Left forelimb (tissue), 1 donor: ENCODE measurements at places on chromosomes 13 and 19.

GRCh38 chr13:101706651-101707050 is 254.2 kb downstream of the ITGBL1 start:
- DNase-seq = no peak

DNA sequence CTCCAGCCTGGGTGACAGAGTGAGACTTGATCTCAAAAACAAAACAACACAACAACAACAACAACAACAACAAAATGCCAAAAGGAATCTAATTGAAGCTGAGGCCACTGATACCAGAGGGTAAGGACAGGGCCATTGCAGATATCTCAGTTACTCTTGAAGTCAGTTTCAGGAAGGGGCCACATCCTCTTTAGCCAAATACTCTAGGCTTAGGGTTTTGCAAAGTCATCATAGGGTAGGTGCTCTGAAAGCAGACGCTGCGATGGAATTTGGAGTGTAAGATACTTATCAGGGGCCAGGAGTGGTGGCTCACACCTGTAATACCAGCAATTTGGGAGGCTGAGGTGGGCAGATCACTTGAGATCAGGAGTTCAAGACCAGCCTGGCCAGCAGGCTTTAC is 46.6 kb upstream of the UBAC2 start:
- DNase-seq = no peak

DNA sequence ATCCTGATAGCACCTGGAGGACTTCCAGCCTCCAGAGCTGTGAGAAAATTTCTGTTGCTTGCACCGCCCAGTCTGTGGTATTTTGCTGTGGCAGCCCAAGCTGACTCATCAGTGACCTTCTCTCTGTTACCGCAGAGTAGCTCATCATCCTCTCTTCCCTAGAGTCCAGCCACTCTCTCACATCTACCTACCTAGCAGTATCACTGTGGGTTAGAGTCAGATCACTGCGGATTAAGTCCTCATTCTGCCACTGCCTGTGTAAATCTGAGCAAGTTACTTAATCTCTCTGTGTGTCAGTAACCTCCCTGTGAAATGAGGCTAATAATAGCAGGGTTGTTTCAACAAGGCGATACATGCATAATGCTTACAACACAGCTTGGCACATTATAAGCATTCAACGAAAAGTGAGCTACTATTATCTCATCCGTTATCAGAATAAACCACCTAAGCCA is 40.3 kb upstream of the USPL1 start:
- DNase-seq = no peak

GRCh38 chr13:50396001-50396400 is 380.8 kb downstream of the KCNRG start:
- DNase-seq = no peak

- no peak for DNase-seq
These were observed 120.6 kb upstream of the GPR12 start for GRCh38 chr13:26881154-26881553.

GRCh38 chr13:44249431-44249836 is 124.2 kb upstream of the SERP2 start:
- no peak for DNase-seq

GRCh38 chr13:111636271-111636670 is 315.8 kb downstream of the TEX29 start:
- DNase-seq = no peak

DNA sequence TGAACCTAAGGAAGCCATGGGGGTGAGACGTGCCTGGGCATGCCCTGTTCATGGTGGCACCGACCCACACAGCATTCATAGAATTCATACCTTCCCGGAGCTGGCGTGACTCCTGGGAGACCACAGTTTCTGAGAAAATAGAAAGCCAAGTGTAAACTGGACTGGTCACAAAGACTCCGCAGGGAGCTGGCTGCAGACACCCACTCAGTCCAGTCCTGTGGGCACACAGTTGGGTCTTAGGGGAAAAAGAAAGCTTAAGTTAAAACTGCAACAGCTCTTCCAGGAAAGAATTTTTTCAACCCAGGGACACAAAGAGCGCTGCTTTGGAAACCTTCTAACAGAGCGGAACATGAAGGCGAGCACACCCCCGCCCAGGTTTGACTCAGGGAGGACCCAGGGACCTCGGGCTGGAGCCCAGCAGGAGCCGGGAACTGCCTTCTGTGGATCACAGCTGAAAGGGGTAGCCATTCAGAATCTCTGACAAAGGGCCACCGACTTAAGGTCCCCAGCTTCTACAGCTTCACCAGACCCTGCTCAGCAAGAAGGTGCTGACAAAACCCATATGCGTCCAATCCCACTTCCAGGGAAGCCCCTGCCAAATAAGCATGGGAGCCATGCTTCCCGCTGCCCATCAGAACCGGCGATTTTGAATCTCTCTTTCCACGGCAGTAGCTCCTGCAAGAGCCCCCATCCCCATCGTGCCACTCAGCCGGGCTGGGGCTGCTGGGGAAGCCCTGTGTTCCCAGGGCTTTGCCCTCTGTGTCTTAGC is 183.7 kb downstream of the COL4A1 start:
- DNase-seq = no peak

DNA sequence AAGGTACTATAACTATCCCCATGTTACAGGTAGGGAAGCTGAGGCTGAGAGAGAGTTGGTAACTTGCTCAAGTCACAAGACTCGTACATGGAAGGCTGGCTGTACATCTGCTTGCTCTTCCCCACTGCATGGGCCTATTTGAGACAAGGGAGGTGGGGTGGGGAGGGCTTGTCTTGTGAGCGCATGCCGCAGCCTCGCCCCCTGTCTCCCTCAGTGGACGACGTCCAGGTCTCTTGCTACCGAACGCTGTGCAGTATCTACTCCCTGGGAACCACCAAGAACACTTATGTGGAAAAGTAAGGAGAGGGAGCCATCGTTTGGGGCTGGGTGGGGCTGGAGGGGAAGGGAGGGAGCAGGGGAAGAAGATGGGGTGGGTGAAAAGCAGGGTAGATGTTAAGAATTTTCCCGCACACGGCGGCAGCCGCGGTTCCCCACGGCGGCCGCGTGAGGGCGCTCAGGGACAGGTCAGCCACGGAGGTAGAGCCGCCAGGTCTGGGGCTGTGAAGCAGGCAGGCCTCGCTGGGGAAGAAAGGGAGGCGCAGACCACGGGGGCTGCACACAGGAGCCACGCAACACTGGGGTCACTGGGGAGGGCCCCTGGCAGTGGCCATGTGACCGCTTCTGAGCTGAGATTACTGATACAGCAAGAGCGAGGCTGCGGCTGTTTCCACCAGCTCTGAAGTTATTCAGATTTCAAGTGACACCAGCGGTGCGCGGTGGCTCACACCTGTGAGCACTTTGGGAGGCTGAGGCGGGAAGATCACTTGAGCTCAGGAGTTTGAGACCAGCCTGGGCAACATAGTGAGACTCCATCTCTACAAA is 81.5 kb downstream of the RYR1 start:
- DNase-seq = peak; percentile 74

DNA sequence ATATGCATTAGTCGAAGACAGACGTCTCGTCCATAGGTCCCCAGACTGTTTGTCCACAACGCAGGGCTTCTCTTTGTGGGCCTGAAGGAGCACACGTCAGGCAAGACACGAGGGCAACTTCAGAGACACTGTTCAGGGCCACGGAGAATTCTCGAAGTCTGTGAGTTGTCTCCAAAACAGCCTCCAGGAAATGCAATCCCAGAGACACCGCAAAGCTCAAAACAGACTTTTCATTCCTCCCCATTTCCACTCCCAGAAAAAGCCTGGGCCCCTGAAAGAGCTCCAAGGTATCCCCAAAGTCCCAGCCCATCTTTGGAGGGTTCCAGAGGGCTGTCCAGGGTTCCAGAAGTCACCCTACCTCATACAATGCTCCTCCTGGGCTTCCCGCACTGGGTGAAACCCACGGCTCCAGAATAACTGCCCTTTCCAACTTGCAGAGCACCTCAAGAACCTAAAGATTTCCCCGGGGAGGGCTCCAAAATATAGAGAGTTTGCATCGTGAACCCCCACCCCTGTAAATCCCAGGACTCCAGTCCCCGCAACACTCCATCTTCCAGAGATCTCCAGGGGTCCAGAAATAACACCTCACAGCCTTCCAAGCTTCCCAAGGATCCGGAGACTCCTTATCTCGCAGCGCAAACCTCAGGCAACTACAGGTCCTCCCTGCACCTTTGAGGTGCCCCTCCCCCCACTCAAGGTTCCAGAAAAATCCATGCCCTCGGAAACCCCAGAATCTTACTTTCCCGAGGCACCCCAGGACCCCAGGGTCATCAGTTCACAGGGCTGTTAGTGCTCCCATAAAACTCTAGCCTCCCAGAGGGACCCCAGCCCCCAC is 687 bp upstream of the FTL start:
- DNase-seq = no peak

DNA sequence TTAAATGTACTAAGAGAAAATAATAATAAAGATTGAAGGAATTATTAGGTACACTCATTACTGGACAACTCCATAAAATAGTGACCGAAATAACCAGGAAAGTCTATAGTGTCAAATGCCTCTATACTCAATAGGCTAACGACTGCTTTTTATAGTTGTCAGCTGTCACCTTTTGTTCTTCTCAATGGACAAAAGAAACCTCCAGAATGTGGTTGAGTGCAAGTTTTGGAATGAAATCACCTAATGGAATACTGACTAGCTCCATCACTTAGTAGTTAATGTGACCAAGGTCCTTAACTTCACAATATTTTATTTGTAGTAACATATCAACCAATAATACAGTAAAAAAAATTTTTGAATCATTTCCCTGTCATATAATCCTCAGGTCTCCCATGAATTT is 18.1 kb downstream of the TSC22D1 start:
- DNase-seq = no peak

DNA sequence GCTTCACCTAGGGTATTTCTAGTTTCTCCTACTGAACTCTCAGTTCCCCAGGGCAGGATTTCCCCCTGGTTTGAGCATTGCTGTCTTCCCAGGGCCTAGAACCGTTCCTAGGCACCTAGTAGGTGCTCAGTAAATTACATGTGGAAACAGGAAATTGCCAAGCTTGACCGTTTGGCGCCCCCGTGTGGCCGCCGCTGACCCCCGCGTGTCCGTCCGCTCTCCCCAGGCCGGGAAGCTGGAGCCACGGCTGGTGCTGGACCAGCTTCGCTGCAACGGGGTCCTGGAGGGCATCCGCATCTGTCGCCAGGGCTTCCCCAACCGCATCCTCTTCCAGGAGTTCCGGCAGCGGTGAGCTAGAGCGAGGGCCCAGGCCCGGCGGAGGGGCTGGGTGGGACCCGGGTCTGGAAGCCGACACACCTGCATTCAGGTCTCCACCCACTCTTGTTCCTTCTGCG is 55.5 kb downstream of the MYH14 start:
- DNase-seq = no peak

GRCh38 chr13:41543664-41544300 is 86.4 kb downstream of the RGCC start:
- no peak for DNase-seq

GRCh38 chr13:28478127-28478526 is 16.8 kb downstream of the FLT1 start:
- no peak for DNase-seq
